Mucosa of descending colon (tissue), 3 donors: ENCODE measurements at places on chromosomes 3 and 15.

GRCh38 chr3:40464339-40465110 is 7.4 kb downstream of the RPL14 start:
- no peak for DNase-seq

DNA sequence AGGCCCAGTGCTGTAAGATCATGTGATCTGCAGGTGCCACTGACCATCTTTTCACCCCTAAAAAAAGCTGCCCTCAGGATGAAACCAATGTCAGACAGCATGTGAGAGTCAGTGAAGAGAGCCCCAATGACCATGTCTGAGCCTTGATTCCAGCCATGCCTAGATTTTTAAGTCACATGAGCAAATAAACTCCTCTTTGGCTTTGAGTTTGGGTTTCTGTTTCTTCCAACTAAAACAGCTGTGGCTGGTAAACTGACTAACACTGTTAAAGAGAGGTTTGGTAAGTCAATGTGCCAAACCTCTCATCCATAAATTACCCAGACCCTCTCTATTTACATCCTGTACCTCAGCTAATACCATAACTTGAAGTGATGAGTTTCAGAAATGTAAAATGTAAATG is 8.3 kb downstream of the MYO5A start:
- DNase-seq: no peak

DNA sequence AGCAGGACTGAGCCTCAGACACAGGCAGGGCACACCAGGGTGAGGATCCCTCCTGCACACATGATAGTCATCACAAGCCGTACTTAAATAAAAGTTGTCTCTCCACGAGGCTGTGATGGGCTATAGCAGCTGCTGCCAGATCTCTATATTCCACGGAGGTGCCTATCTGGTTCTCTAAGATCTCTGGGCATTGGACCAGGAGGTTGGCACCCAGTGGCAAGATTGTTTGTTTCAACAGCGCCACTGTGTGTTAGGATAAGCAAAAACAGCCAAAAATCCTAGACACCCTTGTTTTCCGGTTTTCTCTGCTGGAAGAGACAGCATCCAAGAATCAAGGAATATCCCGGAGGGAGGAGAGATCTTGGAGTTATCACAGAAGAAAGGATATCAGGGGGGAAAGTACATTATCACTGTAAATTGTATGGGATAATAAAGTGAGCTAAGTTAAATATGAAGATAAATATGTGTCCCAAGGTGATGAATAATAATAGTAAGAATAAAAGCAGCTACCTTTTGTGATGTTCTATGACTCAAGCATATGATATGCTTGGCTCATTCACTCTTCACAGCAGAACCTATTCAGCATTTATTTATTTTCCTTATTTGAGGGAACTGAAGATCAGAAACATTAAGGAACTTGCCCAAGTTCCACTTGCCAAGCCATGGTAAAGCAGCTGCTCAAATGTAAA is 90.6 kb upstream of the AKAP13 start:
- DNase-seq: no peak

DNA sequence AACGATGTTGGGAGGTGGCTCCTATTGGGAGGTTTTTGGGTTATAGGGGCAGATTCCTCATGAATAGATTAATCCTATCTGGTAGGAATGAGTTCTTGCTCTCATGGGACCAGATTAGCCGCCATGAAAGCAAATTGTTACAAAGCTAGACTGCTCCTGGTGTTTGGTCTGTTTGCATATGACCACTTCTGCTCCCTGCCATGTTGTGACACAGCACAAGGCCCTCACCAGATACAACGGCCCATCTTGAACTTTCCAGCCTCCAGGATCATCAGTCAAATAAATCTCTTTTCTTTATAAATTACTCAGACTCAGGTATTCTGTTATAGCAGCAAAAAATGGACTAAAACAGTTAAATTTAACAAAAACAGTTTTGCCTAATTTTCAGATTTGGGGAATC is 34.4 kb downstream of the TRIM42 start:
- no peak for DNase-seq

- DNase-seq: no peak
These were observed 14.7 kb upstream of the SECISBP2L start for GRCh38 chr15:49060710-49061495.

- DNase-seq: no peak
These were observed 8.6 kb downstream of the GLT8D1 start for GRCh38 chr3:52696830-52697631.

DNA sequence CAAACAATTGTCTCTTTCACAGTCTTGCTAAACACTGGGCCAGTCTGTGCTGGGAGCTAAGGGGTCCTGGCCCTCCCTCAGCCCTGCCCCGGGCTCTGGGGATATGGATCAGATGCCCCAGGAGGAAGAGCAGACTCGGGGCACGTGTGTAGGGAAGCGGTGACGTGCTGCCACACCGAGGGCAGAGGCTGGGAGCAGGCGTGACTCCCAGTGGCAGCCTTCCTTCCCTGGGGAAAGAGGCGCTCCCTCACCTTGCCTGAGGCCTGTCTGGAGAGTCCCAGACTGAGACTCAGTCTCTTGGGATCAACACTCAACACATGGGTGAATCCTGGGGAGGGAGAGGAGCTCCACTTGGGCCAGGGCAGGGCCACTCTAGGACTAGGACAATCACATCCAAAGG is 54.1 kb upstream of the GRIP2 start:
- no peak for DNase-seq

- no peak for DNase-seq
These were observed 267.7 kb downstream of the ZBTB20 start for GRCh38 chr3:114879059-114880031.

GRCh38 chr3:5456199-5456598 is 268.7 kb downstream of the EDEM1 start:
- no peak for DNase-seq

GRCh38 chr3:169923831-169924230 is 12.5 kb downstream of the SAMD7 start:
- DNase-seq: no peak

GRCh38 chr15:36810656-36811449 is 231.4 kb downstream of the CDIN1 start:
- no peak for DNase-seq

GRCh38 chr3:123375014-123375940 is 73.6 kb downstream of the ADCY5 start:
- DNase-seq: no peak

GRCh38 chr3:68764554-68764953 is 167.8 kb downstream of the TAFA4 start:
- DNase-seq: no peak

GRCh38 chr15:62601777-62602545 is 436.9 kb upstream of the C2CD4B start:
- DNase-seq: no peak

GRCh38 chr3:47324278-47324865 is 41.6 kb downstream of the KLHL18 start:
- no peak for DNase-seq

DNA sequence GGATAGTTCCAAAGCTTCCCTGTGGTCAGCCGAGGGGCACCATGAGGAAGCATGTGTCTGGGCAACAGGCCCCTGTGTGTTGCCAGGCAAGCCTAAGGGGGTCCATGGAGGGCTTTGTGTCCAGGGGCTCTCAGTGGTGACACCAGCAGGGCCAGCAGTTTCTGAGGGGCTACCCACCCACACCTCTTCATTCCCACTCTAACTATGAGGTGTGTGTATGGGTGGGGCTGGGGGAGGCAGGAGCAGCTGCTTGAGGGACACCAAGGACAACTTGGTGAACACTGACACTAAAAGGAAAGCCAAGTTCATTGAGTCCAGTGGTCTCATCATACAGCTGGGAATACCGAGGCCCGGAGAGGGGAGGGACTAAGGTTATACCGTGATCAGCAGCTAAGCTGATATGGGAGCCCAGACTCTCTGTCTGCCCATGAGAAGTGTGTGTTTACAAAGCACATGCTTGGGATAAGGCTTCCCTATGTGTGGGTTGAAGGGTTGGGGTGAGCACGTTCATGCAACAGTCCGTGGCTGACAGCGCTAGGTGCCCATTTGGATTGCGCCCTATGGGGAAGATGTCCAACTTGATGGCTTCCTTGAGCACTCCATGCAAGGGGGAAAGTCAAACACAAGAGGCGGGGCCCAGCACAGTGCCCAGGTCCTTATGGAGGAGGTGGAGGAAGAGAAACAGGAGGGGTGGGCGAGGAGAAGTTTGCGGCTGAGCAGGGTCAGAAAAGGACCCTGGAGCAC is 34.8 kb upstream of the CHRNB4 start:
- no peak for DNase-seq

DNA sequence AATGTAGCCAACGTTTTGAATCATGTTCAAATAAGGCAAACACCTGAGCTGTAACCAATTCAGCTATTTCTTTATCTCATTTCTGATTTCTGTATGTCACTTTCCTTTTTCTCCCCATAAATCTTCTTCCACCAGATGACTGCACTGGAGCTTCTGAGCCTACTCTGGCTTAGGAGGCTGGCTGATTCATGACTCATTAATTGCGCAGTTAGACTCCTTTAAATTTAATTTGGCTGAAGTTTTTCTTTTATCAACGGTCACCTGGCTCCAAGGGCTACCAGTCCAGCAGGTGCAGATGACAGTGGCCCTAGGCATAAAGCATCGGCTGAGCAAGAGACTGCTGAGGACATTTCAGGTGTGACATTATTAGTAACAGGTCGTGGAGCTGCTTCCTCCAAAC is 39.6 kb upstream of the ITGA11 start:
- DNase-seq: no peak

DNA sequence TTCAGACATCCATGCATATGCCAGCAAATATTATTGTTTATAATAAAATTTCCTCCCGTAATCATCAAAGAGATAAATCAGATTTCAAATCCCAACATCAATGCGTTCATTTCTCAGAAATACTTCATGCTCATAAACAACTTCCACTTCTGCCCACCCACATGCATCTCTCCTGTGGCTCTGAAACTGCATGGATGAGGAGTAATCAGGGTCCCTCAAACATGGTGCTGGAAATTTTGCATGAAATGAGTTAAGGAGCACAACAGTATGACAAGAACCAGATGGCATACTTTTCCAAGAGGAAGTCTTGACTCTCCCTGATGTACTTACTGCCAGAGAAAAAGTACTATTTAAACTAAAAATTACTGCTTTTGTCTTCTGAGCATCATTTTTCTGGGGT is 26.9 kb upstream of the MFSD1 start:
- DNase-seq: no peak

- DNase-seq: no peak
These were observed 107.5 kb upstream of the ARHGEF26 start for GRCh38 chr3:154013736-154014135.

DNA sequence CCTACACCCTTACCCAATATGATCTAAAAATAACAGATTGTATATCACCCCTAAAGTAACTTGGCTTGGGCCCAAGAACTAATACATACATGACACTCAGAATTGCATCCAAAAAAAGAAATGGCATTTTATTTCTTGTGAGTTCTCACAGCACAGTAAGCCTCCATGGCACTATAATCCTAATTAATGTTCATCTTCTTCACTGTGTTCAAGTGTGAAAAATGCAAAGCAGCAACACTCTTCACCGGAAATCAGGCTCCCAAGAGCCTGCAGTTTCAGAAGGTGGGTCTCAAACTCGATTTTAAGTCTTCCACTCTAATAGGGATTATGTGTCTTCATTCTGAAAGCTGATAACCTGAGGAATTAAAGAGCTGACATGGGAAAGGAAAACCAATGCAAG is 142.8 kb upstream of the TSC22D2 start:
- no peak for DNase-seq

GRCh38 chr15:95363646-95364045 is 966.9 kb upstream of the NR2F2 start:
- DNase-seq: no peak

DNA sequence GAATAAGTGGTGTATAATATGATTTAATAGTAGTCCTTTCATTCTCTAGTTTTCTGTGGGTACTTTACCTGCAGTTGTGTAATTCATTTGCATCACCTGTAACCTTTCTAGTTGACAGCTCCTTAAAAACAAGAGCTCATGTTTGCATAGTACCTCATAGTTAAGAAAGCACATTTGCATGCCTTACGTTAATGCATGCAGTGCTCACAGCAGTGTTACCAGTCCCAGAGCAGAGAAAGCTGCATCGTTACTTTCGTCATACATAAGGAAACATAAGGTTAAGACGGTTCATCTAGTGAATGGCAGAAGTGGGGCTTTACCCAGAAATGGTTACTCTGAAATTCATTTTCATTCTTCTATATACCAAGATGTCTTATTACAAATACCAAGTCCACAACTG is 111.3 kb downstream of the AKAP13 start:
- DNase-seq: no peak

GRCh38 chr15:56933410-56933809 is 15.0 kb downstream of the TCF12 start:
- no peak for DNase-seq

DNA sequence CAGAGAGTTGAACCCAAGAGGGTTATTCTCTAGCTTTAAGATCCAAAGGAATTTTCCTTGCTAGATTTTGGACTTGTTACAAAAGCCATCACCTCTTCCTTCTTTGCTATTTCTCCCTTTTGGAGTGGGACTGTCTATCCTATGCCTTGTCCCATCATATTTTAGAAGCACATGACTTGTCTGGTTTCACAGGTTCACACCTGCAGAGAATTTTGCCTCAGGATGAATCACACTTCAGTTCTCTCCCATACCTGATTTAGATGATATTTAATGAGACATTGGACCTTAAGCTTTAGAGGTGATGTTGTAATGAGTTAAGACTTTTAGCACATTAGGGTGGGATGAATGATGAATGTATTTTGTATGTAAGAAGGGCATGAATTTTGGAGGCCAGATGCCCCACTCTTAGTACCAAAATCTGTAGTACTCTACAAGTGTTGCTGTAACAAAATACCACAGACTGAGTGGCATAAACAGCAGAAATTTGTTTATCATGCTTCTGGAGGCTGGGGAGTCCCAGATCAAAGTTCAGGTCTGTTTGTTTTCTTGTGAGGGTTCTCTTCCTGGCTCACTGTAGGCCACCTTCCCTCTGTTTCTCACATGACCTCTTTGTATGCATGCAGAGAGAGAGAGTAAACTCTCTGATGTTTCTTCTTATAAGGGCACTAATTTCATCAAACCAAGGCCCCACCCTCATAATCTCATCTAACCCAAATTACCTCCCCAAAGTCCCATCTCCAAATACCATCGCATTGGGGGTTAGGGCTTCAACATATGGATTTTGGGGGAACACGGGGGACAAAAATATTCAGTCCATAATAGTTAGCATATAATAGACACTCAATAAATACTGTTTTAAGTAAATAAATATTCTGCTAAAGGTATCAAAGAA is 10.0 kb downstream of the LNP1 start:
- no peak for DNase-seq

GRCh38 chr15:27842526-27842925 is 256.6 kb downstream of the OCA2 start:
- no peak for DNase-seq

- DNase-seq: no peak
These were observed 270.7 kb upstream of the SLITRK3 start for GRCh38 chr3:165466856-165467255.

- no peak for DNase-seq
These were observed 60.6 kb downstream of the EFCAB12 start for GRCh38 chr3:129367821-129368220.

DNA sequence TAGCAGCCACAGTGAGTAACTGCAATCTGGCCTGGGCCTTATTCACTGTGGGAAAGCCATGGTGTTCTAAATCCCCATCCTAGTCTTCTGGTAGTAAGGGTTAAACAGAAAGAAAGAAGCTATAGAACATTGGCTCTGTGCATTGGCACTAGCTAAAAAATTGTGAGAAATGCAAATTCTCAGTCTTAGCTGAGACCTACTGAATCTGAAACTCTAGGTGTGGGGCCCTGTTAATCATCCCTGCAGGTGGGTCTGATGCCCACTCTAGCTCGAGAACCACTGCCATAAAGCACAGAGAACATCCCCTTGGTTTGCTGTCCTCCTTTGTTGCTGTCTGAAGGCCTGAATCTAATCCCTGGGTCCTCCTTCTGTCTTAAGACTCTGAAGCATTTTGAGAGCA is 59.3 kb downstream of the MEIS2 start:
- DNase-seq: no peak

GRCh38 chr3:11373235-11373634 is 101.0 kb downstream of the ATG7 start:
- no peak for DNase-seq
